Right atrium auricular region (tissue), 2 donors: ENCODE measurements at places on chromosomes 1 and 21. TPM values are rescaled to one million over a fixed set of nuclear protein-coding genes. Genes with fewer than 3 reads are reported as not detected.
A peak's percentile ranks its signal among the peaks of the same experiment; 100 is the strongest.

GRCh38 chr21:46191257-46191685 is 7.0 kb upstream of the SPATC1L start:
- peak; percentile 68 for DNase-seq

GRCh38 chr21:46055863-46056281 is 42.0 kb upstream of the COL6A2 start:
- peak; percentile 61 for DNase-seq

GRCh38 chr1:57550092-57550491 is 126.2 kb upstream of the DAB1 start:
- DNase-seq = no peak

DNA sequence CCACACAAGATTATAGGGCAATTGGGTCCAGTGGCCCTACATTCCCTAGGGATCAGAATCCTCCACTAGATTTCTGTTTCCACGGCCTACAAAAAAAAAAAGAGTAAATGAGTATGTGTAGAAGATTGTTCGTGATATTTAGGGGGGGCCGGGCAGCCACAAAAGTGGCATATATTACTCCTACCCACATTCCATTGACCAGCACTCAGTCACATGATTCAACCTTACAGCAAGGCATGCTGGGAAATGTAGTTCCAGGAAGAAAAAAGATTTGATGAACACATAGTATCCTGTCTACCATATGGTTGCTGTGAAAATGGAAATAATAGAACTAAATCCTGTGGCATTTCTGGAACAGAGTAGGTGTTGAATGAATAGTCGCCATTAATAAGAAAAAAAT is 43.4 kb upstream of the GJB5 start:
- DNase-seq = no peak

The CRYBG2 gene
- total RNA-seq = not detected

- DNase-seq = no peak
These were observed 10.6 kb downstream of the COL16A1 start for GRCh38 chr1:31693231-31693630.

- no peak for DNase-seq
These were observed 199.0 kb upstream of the DPYD start for GRCh38 chr1:98119796-98120195.

- DNase-seq = no peak
These were observed 34.5 kb downstream of the DIRAS3 start for GRCh38 chr1:68015971-68016370.

DNA sequence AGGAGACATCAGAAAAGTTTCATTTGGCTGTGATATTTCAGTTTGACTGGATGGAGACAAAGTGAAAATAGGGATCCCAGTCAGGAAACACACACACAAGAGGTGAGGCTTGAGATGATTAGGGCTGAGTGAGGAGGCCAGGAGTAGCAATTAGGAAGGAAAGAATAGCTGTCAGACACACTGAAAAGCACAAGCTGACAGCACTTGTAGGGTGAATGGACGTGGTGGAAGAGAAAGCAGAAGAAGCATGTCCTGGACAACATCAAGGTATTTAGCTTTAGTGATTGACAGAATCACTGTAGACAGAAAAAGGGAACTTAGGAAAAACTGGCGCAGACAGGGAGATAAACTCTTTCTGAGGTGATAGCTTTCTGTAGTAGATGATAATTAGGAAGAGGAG is 347.7 kb downstream of the TGFB2 start:
- DNase-seq = no peak

The TARDBP gene
- 64.6 TPM for total RNA-seq

GRCh38 chr1:245054105-245054504 is 100.7 kb upstream of the KIF26B start:
- no peak for DNase-seq

DNA sequence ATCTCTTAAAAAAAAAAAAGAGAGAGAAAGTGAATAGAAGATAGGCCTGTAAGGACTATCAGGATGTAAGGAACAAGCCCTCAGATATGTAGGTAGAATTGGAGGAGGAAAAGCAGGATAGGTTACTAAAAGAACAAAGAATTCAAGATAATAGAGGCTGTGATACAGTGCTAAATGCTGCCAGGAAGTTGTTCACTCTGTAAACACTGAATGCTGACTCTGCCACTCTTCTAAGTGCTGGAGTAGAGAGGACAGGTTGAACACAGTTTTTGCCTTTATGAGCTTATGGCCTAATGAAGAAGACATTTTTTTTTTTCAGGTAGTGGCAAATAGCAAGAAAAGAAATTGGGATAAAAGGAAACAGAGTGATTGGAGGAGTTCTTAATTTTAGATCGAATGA is 90.6 kb upstream of the ZNF678 start:
- no peak for DNase-seq

The FAM72A gene
- 0.28 TPM for total RNA-seq

- no peak for DNase-seq
These were observed at the start of gene KRTAP12-3 for GRCh38 chr21:44657635-44658540. KRTAP12-3 (plus strand) TSS chr21:44657932; CDS start chr21:44657980, 48 bp downstream.

DNA sequence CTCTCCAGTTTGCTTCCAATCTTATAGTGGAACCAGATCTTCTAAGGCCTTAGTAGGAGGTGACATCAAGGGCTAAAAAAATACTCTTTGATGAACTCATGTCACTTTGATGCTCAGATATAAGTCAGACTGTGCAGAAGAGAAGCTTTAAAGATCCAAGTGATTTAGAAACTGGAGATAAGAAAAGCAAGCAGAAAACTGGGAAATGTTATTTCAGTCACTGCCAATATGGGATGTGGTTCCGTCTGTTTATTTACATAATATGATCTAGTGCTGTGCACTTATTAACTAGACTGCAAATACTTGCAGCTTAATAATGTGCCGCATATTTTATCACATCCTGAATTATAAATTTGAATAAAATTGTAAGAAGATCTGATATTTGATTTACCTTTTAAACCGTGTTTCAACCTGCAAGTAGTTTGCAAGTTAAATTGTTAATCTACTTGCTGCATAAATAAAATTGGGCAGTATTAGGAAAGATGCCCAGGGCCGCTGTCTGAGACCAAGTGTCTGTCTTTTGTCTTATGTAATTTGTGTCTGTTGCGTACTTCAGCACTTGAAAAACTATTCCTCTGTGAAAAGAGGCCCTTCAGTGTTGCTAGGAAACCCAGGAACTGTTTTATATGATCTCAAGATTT is 29.6 kb downstream of the CXADR start:
- no peak for DNase-seq

DNA sequence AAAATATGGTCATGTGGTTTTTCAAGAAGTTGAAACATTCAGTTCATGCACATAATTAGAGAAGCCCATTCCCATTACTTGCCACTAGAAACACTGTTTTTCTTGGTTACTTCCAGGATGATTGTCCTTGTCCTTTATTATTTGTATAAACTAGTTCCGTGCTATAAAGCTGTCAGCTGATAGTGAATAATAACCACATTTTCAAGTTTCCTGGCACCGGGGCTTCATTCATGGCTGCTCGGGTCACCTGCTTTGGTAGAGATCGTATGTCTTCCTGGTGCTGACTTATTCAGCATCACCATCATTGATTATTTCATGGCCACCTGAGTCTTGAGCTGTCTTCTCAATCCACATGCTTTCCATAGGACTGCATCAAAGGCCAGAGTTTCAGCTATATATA is 62.9 kb upstream of the ZNF326 start:
- DNase-seq = no peak

DNA sequence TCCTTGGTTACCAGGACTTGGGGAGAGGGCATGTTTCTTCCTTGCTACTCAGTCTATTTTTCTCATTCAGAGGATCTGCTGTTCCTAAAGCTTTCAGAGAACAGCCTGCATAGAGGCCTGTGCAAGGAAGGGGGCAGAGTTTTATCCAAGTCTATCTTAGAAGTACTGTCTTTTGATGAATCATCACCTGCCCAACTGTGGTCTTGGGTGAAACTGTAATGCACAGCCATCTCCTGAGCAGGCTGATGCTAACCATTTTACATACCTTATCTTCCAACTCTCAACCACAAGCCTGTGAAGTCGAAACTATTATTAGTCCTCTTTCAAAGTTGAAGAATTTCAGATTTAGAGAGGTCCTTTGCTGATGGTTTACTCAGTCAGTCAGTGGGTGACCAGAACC is 368.0 kb downstream of the HHAT start:
- DNase-seq = no peak

DNA sequence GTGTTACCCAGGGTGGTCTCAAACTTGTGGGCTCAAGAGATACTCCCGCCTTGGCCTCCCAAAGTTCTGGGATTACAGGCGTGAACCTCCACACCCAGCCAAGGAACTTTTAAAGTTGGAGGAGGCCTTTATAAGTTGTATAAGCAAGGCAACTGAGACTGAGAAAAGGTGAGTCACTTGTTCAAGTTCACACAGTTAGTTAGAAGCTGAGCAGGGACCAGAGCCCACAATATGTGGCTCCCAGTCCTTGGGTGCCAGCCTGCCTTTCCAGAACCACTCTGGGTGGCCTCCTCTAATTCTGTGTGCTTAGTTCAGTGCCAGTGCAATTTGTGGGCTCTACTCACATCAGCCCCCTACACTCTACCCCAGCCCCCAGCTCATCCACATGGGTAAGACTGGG is 3.7 kb downstream of the RAB25 start:
- DNase-seq = no peak

GRCh38 chr1:217096200-217096599 is 373.0 kb upstream of the ESRRG start:
- no peak for DNase-seq

DNA sequence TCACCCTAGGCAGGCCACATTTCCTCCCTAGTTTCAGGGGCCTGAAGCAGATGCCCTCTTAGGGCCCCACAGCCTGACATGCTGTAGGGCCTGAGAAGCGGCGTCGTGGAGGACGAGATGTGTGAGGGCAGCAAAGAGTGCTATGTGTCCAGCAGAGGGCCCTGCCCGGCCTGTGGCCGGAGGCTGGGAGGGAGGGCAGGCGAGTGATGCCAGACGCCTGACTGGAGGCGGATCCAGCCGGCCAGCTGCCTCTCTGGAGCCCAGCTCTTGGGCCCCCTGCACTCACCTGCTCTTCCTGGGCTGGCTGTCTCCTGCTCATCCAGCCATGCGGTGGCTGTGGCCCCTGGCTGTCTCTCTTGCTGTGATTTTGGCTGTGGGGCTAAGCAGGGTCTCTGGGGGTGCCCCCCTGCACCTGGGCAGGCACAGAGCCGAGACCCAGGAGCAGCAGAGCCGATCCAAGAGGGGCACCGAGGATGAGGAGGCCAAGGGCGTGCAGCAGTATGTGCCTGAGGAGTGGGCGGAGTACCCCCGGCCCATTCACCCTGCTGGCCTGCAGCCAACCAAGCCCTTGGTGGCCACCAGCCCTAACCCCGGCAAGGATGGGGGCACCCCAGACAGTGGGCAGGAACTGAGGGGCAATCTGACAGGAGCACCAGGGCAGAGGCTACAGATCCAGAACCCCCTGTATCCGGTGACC is at the start of gene GPR37L1:
Gene GPR37L1 (plus strand): TSS at position 279 of the 697 bp plus-strand sequence. CDS start 47 bp downstream, at position 326.
- no peak for DNase-seq
